ENCODE measurements at places on chromosomes 5 and 9.
A peak's percentile ranks its signal among the peaks of the same experiment; 100 is the strongest.

DNA sequence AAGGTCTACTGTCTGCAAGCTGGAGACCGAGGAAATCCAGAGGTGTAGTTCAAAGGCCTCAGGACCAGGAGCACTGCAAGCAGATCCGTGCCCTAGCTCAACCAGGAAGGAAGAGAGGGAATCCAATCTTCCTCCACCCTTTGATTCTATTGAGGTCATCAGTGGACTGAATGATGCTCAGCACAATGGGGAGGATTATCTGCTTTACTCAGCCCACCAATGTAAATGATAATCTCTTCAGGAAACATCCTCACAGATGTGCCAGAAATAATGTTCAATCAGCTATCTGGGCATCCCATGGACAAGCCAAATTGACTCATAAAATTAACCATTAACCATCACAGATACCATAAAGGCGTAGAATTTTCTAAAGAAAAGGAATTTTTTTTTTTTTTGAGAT lies 92.0 kb downstream of the BASP1 start:
- no peak for DNase-seq

DNA sequence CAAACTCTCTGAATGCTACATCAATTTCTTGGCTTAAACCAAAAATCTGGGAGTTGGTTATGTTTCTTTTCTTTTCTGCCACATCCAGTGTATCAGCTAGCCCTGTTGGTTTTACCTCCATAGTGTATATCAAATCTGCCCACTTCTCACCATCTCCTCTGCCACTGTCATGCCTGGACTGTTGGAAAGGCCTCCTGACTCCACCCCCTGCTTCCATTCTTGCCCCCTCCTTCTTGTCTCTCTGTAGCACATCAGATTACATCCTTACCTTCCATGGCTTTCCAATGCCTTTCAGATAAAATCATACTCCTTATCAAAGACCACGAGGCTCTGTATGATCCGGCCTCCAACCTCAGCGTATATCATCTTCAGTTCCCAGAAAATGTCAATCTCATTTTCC lies 35.4 kb downstream of the STXBP1 start:
- DNase-seq, result no peak

- no peak for DNase-seq
These were observed 10.7 kb upstream of the CERCAM start for GRCh38 chr9:128409978-128410377.

GRCh38 chr5:122181863-122182262 lies 52.5 kb downstream of the ZNF474 start:
- no peak for DNase-seq

DNA sequence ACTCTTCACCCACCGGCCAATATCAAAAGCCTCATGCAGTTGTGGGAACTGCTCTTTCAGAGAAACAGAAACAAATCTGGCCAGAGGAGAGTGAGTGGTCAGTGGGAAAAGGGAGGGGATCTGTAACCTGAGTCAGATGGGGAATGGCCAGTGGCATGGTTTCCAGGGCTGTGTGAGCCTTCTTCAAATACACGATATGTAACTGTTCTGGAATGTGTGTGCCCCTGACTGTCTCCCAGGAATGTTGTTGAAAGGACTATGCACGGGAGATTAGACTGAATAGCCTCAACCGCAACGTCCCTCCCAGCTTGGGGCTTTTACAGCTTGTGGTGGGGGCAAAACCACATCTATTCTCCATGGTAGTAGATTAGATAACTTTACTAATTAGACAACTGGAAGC lies 60.8 kb downstream of the SH3TC2 start:
- no peak for DNase-seq

GRCh38 chr5:171595801-171596231 lies 176.4 kb downstream of the FGF18 start:
- DNase-seq, result no peak

DNA sequence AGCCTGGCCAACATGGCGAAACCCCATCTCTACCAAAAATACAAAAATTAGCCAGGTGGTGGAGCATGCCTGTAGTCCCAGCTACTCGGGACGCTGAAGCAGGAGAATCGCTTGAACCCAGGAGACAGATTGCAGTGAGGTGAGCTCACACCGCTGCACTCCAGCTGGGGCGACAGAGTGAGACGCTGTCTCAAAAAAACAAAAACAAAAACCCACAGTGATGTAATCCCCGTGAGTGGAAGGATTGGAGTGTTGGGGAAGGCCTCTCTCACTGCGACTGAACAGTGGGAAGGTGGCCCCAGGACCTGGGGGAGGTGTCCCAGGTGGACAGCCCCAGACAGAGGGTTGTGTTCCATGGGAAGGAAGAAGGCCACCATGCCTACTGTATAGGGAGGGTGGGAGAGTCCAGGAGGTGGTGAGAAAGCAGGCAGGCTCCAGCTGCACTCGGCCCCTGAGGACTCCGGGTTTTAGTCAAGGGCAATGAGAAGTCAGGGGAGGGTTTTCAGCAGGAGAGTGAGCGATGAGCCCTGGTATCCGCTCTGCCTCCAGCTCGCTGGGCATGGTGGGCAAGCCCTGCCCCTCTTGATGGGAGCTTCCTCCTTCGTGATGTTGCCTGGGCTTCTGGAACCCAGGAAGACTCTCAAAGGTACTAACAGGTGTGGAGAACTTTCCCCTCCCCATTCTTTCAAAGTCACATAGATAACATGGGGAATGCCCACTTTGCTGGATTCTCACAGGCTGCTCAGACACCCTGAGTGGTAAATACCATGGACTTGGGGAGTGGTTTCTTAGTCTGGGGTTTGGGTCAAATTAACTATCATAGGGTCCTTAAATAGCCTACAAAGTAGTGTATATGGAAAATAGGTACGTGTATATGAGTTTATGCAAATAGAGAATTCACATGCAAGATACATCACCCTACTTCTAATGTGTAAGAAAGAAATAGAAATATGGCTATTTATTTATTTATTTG lies 74.7 kb downstream of the PPARGC1B start:
- DNase-seq, result no peak

DNA sequence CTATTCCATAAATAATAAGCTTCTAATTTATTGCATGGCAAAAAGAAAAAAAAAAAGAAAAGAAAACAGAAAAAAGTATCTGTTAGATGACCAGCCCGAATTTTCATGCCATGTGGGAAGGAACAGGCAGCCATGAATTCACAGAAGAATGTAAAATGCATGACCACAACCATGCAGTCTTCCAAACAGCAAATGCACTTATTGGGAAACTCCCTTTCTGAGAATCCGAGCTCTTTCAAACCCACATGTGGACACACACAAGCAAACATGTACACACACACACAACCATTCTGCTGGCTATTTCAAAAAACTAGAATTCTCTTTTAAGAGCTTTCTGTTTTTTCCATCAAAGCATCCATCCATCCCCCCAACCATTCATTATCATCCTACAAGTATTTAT lies 236.1 kb downstream of the DNAH5 start:
- DNase-seq, result no peak

GRCh38 chr5:76371960-76372322 lies 31.1 kb upstream of the IQGAP2 start:
- DNase-seq, result no peak

DNA sequence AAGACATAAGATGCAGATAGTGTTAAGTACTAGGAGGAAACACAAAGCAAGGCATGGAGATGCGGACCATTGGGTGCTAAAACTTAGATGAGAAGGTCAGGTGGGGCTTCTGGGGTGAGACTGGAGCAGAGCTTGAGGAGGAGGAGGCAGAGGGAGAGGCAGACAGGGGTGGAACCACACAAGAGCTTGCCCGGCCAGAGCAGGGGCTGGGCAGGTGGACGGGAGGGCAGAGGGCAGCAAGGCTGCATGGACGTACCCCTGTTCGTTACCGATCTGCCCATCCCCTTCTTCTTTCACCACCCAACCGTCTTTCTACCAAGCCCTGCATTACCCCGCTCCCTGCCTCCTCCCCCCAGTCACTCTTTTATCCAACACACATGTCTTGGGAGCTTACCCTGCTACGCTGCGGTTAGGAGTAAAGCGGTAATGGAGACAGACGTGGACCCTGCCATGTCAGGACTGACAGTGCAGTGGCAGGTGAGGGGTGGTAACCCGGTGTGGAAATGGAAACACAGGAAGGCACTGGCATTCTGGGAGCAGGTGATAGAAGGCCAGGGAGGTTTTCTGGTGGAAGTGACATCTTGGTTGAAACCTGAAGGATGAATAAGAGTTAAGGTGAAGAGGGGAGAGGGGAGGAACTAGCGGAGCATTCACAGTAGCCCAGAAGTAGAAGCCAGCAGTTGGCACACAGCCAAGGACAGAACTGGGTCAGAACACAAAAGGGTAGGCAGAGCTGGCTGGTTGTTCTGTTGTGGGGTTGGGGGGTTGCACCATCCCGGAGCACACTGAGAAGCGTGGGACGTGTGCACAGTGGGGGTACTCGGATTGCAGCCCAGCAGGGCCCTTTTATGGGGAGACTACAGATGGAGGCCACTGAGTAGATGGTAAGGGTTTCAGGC lies 167.2 kb downstream of the CACNA1B start:
- no peak for DNase-seq

DNA sequence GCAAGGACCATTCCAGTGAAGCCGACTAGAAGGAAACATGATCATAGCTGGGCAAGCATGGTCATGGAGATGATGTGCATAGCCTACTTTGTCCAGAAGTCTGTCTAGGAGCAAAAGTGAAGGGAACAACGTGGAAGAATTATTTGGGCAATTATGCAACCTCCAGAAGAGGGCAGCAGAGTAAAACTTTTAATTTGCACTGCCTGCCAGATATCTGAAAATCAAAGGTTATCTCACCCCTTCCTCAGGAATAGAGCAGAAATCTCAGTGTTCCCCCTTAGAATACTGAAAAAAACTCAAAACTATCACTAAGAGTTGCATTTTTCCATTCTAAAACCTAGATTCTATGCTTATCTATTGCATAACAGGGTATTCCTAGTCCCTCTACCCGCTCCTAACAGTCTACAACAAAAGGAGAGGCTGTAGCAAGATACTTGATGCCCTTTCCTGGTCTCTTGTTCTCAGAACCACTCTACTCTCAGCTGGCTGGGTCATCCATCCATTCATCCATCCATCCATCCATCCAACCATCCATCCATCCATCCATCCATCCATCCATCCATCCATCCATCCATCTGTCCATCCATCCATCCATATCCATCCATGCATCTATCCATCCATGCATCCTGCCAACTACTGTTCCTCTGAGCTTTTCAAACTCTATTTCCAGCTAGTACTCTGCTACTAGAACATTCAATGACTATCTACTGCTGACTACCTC lies 8.4 kb upstream of the SETD9 start:
- DNase-seq, result peak; percentile 49

DNA sequence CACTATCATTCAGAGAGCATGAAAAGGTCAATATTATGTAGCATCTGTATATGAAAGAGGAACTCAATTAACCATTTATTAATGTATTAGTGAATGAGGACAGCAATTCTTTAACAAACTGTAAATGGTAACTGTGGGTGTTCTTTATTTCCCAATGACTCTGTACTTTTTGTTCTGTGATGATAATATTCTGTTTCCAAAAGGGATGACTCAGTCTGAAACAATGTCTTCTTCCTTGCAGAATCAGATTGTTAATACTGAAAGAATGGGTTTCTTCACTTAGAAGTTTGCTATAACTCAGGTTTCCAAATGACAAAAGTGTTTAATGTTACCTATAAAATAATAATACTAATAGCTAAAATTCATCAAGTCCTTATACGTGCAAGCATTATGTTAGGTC lies 1518.7 kb upstream of the WWC1 start:
- DNase-seq, result no peak

DNA sequence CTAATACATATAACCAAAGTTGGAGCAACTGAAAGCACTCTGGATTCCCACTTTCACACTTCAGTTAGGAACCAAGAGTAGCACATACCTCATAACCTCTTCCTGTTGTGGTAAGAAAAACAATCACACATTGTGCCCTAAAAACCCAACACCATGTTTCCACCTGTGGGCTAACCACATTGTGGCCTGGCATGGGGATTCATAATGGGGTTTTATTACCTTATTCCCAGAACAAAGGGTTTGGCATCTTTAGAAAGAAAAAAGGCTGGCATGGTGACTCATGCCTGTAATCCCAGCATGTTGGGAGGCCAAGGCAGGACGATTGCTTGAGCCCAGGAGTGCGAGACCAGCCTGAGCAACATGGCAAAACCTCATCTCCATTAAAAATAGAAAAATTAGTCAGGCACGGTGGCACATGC lies 60.6 kb downstream of the HSD17B3 start:
- peak; percentile 58 for DNase-seq

GRCh38 chr5:116159006-116159405 lies 74.2 kb downstream of the COMMD10 start:
- no peak for DNase-seq

DNA sequence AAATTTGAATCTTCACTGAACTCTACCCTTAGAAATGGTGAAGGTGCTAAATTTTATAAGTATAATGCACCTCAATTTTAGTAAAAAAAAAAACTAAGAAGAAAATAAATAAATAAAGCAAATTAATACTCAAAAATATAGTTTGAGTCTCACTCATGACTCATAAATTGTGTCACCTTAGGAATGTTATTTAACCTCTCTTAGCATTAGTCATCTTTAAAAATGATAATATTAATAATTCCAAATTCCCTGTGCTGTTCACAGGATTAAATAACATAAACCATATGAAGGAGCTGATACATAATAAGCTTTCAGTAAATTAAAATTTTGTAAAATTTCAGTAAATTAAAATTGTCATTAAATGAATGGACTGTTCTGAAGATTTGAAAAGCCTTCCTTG lies 339.8 kb upstream of the RGMB start:
- no peak for DNase-seq

DNA sequence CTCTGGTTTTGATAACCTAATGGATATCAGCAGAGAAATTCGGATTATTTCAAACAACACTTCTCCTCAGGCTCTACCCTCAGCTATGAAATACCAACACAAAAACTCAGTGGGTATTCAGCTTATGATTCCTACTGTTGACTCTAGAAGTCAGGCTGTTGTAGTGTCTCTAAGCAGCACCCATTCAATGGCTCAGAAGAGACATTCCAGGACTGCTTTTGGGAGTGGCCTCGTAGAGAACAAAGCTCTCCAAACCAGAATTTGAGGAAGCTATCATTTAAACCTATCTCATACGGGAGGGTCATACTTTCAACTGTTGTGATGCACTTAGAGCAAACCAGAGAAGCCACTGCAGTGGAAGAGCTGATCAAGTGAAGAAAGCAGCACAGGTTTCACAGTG lies 34.1 kb downstream of the ETF1 start:
- DNase-seq, result no peak

- no peak for DNase-seq
These were observed 12.4 kb downstream of the CEL start for GRCh38 chr9:133074111-133074651.

GRCh38 chr5:58681943-58682342 lies 99.1 kb downstream of the RAB3C start:
- DNase-seq, result no peak

GRCh38 chr9:101453776-101454570 lies 18.4 kb upstream of the ALDOB start:
- no peak for DNase-seq

GRCh38 chr5:117143406-117143805 lies 568.8 kb upstream of the SEMA6A start:
- no peak for DNase-seq

- no peak for DNase-seq
These were observed 296.8 kb upstream of the ANKH start for GRCh38 chr5:15168358-15168757.

All from stimulated activated CD4-positive, alpha-beta T cell treated with anti-CD3 and anti-CD28 coated beads, Interleukin-4, amount 100 ng/mL, for 24 hours (primary cell).